Stimulated activated CD4-positive, alpha-beta T cell treated with anti-CD3 and anti-CD28 coated beads, Interleukin-12 subunit alpha, Interleukin-12 subunit beta, amount 100 ng/mL, for 48 hours (primary cell): ENCODE measurements at places on chromosomes 13 and 19.

- DNase-seq = no peak
Observed at GRCh38 chr19:56746367-56746766, 74.8 kb upstream of the ZNF835 start.

DNA sequence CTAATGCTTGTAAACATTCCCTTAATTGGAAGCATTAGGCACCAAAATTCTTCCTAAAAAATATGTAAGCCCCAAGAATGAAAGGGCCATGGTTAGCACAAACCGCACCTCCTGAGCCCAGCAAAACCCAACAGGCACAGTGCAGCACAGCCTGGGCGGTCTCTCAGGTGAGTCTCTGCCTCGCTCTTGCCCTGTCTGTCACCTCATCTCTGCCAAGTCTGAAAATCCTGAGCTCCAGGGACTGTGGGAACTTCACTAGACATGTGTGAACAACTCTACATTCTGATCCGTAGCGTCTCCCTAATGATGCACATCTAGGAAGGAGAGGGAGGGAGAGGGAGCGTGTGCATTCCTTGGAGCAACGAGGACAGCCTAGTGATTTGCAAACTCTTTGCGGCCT lies 88.8 kb upstream of the GJB6 start:
- no peak for DNase-seq

- DNase-seq = no peak
Observed at GRCh38 chr19:44635581-44636438, 7.9 kb upstream of the PVR start.

GRCh38 chr19:47389150-47389556 lies 30.2 kb downstream of the MEIS3 start:
- DNase-seq = no peak

GRCh38 chr13:49112782-49113525 lies 107.2 kb upstream of the MLNR start:
- DNase-seq = no peak

DNA sequence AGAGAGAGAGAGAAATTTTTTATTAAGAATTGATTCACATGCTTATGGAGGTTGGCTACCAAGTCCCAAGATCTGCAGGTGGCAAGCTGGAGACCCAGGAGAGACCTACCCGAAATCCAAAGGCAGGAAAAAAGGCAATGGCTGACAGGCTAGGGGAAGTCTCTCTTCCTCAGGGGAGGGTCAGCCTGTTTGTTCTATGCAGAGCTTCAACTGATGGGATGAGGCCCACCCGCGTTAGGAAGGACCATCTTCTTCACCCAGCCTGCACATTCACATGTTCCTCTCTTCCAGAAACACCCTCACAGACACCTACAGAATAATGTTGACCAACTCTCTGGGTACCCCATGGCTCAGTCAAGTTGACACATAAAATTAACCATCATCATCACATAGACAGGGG lies 65.3 kb upstream of the SERP2 start:
- DNase-seq = no peak

- peak; percentile 83 for DNase-seq
Observed at GRCh38 chr13:42039946-42040729, 8.3 kb upstream of the DGKH start.

DNA sequence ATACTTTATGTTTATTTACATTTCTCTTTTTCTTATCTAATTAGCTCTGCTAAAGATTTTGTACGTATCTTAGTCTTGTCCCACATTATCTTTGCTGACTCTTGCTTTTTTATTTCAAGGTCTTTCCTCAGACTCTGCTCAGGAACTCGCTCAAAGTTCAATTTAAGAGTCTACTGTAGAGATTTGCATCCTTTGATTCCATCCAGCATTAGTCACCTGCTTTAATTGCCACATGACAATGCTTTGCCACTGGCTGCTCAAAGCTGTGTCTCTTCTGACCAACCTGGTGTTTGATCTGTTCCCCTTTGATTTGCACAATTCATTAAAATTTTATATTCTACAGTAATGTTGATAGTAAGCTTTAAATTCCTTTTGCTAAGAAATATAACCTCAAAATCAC lies 157.9 kb upstream of the FREM2 start:
- DNase-seq = no peak

- DNase-seq = no peak
Observed at GRCh38 chr13:41008349-41008980, 10.7 kb downstream of the ELF1 start.

DNA sequence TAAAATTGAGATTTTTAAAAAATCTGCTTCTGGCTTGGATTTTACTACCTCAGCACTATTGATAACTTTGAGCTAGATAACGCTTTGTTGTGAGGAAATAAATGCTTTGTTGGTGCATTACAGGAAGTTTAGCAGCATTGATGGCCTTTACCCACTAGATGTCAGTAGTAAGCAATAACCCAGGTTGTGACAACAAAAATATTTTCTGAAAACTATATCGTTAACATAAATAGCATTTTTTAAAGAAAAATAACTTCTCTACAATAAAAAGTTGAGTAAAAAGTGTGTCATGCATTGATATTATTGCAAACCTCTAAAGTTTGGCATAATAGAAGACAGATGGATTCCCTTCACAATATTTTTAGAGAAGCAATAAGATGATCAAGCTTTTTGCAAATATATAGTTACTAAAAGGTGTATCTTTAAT lies 1246.5 kb downstream of the UQCRFS1 start:
- DNase-seq = no peak

- no peak for DNase-seq
Observed at GRCh38 chr19:13844130-13844631, 32.8 kb upstream of the NANOS3 start.

DNA sequence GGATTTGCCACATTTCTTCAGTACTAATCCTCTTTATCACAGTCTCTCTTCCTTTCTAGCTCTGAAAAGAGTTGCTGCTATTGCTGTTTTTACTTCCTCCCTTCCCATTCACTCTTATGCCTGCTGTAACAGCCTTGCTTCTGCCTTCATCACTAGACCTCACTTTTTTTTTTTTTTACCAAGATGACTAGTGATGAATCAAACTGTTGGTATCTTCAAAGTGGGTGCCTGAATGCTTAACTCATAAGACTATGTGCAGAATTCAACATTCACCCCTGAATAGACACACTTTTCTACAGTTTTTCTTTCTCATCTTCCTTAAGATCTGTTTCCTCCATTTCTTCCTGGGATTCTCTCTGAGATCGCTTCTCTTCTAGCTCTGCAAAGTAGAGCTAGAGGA lies 217.2 kb upstream of the HTR2A start:
- no peak for DNase-seq
